Activated CD4-positive, alpha-beta T cell treated with anti-CD3 and anti-CD28 coated beads, Interleukin-2, amount 50 U/mL, for 4 hours (primary cell): ENCODE measurements at places on chromosomes 5 and 9.

- DNase-seq, result no peak
Observed at GRCh38 chr5:98076501-98076900, 697.0 kb upstream of the RGMB start.

GRCh38 chr5:44622331-44622730 lies 186.4 kb upstream of the MRPS30 start:
- no peak for DNase-seq

DNA sequence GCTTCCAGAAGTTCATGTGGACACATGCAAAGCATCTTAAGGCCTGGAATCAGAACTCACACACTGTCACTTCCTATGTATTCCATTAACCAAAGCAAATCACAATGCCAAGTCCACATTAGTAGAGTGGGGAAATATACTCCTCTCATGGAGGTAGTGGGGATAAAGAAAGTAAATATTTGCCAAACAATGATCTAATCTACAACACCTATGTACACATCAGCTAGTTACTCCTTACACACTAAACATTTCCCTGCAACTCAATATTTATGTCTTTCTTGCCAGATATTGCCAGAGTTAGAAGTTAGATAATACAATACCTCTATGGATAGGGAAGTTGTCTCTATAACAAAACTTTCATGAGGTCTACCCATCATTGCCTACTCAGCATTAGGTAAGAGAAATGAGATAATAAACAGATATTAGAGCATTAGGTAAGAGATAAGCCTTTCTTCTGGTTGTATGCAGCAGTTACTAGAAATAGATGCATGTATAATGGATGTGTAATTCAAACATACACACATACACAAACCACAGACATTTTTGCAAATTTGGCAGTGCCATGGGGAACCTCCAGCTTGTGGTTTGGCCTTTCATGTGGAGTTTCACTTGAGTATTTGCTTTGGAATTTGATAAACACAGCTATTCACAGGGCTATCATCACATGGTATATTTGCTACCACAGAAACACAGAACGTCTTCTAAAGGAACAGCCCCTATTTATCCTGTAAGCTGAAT lies 196.5 kb downstream of the TLE1 start:
- no peak for DNase-seq

GRCh38 chr5:93071710-93072109 lies 509.3 kb downstream of the NR2F1-AS1 start:
- no peak for DNase-seq

DNA sequence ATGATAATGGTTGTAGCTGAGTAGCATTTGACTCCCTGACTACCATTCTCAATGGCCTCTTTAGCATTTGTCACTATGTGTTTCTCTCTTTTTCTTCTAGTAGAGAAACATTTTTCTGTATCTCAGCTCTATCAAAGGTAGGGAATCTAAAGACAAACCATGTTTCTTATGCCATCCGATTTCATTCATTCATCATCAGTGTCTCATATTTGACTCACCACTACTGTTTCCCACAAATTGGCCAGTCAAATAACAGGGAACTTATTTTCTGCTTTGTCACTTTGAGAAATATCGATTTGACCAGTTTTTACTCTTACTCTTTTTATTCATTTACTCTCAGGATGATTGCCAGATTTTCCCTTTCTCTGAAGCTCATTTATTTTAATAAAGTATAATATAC lies 282.3 kb downstream of the TMEM167A start:
- DNase-seq, result no peak

- no peak for DNase-seq
Observed at GRCh38 chr9:134474055-134474370, 147.8 kb downstream of the RXRA start.

DNA sequence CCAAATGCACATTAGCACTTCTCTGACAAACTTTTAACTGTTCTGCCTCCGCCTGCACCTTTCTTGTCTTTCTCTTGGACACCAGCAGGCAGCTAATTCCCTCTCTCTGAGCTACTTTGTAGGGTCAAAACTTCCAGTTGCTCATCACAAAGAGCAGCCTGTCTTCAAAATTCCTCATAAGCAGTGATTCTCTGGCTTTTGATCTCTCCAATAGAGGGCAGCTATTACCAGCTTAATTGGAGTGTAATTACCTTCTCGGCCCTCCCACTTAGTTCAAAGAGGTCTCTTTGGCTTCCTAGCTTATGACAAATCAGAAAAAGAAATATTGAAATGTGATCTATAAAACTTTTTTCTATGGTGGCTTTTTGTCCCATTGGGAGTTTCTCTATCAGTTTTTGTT lies 43.6 kb upstream of the RAD23B start:
- DNase-seq, result no peak

GRCh38 chr5:115460472-115460871 lies 84.1 kb downstream of the FEM1C start:
- no peak for DNase-seq

DNA sequence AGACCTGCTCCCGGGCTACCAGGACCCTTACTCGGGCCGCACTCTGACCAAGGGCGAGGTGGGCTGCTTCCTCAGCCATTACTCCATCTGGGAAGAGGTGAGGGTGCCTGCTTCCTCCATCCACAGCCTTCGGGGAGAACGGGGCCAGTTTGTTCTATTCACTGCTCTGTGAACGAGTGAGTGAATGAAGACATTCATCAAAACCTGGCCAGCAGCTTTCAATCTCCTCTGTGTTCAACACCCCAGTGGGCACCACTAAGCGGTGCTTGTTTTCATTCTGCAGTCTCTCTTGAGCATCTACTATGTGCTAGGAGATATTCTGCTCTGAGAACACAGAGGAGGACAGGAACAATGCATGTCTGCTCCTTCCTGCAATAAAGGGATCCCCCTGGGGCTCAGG lies 10.6 kb downstream of the CERCAM start:
- DNase-seq, result no peak

GRCh38 chr9:94198414-94198813 lies 60.7 kb upstream of the ZNF169 start:
- DNase-seq, result no peak

DNA sequence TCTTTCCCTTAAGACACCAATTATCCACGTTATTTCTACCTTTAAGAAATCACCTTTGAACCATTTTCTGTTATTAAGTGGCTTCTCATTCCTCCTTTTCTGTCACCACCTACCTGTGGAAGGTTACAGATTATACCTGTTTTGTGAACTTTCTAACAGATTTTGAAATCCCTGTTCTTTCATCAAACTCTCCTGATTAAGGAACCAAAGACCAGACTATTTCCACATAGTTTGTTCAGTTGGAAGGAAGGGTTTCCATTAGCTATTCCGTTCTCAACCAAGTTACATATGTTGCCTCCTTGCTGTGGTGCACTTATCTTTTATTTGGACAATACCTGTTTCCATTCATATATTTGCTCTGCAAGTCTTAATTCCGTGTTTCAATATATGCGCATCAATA lies 343.6 kb downstream of the ADGRV1 start:
- DNase-seq, result no peak

GRCh38 chr5:93078082-93079038 lies 502.7 kb downstream of the NR2F1-AS1 start:
- DNase-seq, result no peak

DNA sequence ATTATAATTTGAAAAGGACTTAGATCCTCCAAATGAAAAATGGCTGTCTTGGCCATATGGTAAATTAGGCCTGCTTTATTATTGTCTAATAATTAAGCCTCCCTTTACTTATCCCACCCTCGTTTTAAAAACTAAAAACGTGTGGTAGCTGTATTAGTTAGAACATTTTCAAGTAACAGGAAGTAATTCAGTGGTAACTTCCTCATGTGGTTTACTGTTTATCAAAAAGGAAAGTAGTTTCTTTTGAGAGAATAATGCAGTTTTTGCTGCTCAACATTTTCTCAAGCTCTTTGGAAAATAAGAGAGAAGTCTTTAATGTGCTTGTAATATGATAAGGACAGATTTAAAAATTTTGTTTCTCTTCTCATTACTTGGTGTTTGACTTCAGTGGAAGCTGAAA lies 26.0 kb downstream of the ZCCHC7 start:
- no peak for DNase-seq

DNA sequence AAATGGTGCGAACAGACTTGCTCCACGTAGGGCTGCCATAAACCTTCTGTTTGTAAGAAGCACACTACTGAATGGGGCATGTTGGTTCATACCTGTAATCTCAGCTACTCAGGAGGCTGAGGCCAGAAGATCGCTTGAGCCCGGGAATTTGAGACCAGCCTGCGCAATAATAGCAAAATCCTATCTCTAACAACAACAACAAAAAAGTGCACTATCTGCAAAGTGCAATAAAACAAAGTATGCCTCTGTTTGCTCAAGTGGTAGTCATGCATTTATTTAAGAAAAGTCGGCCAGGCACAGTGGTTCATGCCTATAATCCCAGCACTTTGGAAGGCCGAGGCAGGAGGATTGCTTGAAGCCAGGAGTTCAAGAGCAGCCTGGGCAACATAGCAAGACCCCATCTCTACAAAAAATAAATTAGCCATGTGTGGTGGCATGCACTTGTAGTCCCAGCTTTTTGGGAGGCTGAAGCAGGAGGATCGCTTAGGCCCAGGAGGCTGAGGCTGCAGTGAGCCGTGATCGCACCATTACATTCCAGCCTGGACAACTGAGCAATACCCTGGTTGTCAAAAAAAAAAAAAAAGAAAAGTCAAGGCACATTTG lies 5.2 kb downstream of the ATPSCKMT start:
- no peak for DNase-seq

DNA sequence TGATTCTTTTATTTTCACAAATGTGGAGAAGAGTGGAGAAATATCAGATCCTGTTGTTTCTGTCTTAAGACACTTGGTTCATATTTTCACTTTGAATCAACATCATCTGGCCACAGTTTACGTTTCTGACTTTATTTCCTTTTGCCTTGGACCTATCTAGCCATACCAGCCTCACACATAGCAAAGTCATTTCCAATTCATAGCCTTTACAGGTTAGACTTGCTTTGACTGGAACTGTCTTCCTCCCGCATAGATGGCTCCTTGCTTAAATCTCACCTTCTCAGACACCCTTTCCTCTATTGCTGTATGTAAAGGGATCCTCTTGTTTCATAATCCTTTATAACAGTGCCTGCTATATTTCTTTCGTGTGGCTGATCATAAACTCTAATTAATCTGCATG lies 297.8 kb downstream of the SH3GL2 start:
- DNase-seq, result no peak

- DNase-seq, result no peak
Observed at GRCh38 chr9:91933556-91934352, 16.3 kb downstream of the ROR2 start.

- DNase-seq, result no peak
Observed at GRCh38 chr5:157004893-157005551, 42.0 kb upstream of the TIMD4 start.

DNA sequence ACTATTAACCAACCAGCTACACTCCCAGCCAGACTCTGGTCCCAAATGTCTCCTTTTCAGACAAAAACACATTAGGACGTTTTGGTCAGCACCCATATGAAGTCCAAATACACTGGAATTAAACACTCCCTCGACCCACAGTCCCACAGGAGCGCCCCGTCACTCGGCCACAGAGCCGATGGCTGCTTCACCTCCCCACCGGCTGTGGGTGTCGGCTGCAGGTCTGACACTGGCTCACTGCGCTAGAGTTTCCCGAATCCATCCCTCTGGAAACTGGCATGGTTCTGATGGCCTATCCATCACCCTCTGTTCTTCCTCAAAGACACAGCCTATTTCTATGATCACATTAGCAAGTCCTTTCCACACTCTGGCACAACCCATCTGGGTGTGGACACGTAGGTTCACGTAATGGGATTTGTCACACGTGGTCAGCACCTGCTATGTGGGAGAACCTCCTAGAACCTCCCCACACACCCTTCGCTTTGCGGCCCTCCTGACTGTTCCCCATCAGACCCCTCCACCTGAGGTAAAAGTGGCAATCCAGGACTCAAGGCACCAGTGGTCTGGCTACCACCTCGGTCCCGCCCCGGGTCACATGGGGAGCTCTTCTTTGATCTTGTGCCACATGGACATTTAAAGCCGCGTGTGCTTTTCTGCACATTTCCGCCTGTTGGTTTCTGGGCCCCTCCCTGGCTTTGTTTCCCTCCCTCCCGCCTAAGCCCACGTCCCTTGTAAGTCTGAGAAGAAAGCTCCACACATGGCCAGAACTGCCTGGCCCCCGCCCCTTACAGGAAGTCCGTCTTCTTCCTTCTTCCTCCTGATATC lies 131.1 kb upstream of the PHYKPL start:
- no peak for DNase-seq

GRCh38 chr9:73199886-73200285 lies 48.2 kb downstream of the ANXA1 start:
- DNase-seq, result no peak

GRCh38 chr9:2022560-2022959 lies 7.4 kb downstream of the SMARCA2 start:
- DNase-seq, result no peak

DNA sequence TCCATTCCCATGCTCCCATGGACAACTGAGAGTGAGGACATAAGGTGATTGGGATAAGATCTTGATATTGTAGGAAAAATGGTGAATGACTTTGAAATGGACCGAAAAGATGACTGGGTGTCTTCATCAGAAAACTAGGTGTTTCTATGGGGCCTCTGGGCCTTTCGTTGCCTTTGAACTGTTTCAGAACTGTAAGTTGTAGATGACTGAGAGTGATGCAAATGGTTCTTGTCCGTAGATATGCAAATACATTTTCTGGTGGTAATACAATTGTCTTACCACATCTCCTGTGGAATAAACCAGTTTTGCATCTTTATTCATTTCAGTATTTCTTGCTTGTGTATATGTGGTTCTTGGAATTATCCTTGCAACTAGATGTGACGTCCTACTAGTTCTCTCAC lies 16.0 kb upstream of the TEX48 start:
- DNase-seq, result no peak

- no peak for DNase-seq
Observed at GRCh38 chr5:66538531-66538930, 57.7 kb upstream of the MAST4 start.
